ENCODE measurements at places on chromosomes 13 and 19. TPM values are rescaled to one million over a fixed set of nuclear protein-coding genes. Genes with fewer than 3 reads are reported as not detected.

DNA sequence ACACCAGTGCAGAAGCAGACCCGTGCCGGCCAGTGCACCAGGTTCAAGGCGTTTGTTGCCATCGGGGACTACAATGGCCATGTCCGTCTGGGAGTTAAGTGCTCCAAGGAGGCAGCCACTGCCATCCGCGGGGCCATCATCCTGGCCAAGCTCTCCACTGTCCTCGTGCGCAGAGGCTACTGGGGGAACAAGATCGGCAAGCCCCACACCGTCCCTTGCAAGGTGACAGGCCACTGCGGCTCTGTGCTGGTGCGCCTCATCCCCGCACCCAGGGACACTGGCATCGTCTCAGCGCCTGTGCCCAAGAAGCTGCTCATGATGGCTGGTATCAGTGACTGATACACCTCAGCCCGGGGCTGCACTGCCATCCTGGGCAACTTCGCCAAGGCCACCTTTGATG, 10.1 kb downstream of the ZNF44 start:
- DNase-seq = no peak

- no peak for DNase-seq
Measured at GRCh38 chr19:39679056-39679790, 23.5 kb downstream of the LGALS16 start.

GRCh38 chr13:91375116-91375729, 23.2 kb upstream of the GPC5 start:
- DNase-seq = no peak

- no peak for DNase-seq
Measured at GRCh38 chr19:4007836-4008539, 452 bp downstream of the PIAS4 start.

DNA sequence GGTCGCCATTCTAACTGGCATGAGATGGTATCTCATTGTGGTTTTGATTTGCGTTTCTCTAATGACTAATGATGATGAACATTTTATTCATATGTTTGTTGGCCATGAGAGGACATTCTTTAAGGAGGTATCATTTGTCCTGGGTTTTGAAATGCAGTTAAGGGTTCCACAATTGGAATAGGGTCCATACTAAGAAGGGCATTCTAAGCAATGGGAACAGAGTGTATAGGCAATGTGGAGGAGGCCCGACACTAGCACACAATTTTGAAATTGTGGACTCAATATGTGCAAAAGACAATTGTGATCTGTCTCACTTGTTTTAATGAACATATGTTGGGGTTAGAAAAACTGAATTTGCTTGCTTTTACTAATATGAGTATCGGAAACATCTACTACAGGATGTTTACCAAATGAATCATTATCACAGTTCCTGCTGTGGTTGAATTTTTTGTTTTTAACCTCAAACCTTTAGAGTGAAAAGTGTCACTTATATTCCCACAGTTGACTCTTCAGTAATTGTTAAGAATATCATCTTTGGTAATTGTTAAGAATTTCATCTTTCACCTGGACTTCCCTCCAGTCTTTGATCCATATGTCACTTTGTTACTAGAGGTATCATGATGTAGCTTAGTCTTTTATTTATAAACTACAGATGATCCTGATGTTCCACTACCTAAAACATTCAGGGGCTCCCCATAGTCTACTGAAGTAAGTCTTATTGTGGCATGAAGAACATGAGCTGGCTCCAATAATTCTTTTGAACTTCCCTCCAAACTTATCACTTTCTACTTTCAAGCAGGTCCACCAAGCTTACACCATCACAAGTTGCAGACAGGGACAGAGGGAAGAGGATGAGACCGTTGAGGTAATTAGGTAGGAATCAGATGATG, 109.7 kb upstream of the KLF12 start:
- DNase-seq = no peak

GRCh38 chr13:50319635-50320255, 304.5 kb downstream of the KCNRG start:
- no peak for DNase-seq

GRCh38 chr13:113599391-113599790, 14.8 kb downstream of the TFDP1 start:
- no peak for DNase-seq

GRCh38 chr19:18119013-18119716, 21.6 kb downstream of the MAST3 start:
- DNase-seq = no peak

- no peak for DNase-seq
Measured at GRCh38 chr19:45952686-45953505, 20.8 kb downstream of the NOVA2 start.

- no peak for DNase-seq
Measured at GRCh38 chr19:41870401-41870873, 6.6 kb upstream of the CD79A start.

DNA sequence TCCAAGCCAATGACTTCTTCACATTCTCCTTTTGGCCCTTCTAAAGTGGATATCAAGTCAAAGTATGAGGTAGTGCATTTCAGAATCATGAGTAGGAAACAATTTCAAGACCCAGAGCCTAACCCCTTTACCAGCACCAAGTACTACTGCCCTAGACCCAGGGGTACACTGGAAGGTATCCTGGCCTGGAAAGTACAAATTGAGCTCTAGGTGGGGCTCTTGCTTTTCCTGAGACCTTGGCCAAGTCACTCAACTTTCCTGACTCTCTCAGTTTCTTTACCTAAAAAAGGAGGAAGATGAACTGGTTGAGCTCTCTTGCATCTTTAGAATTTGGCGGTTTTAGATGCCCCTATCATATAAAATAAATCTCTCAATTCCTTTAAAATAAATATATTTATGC, 204.7 kb downstream of the FGF14 start:
- DNase-seq = no peak

GRCh38 chr19:41703602-41704293, 4.7 kb upstream of the CEACAM5 start:
- DNase-seq = peak; percentile 25

DNA sequence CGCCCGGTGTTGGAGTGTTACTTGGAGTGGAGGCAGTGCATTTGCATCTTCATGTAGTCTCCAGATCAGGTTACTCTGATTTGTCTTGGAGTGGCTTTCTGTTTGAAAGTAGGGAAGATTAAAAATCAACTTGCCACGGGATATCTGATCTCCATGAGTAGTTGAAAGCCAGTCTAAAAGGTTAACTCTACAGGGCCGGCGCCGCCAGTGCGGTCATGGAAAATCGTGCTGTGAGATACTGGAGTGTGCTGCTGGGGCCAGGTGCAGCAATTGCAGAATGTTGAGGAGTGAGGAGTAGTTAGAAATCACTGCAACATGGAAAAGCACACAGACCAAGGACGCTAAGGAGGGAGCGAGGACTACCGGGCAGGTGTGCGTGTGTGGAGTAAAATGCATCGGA, 175.0 kb downstream of the STK24 start:
- DNase-seq = no peak

DNA sequence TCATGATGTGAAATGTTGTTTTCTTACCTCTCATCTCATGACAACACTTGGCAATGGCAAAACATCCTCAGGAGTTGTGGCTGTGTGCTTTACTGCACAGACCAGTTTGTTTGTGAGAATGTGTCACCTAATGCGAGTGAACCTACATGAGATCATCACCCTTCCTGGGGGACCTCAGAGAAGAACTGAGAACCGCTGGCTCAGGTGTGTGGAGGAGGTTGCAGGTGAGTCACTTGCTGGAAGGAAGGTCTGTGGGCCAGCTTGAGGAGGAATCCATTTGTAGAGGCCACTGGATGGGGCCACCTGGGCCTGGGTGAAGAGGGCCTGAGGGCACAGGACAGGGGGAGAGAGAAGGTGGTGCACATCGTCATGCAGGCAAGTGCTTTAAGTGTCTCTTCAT, 3.0 kb upstream of the CEACAM1 start:
- no peak for DNase-seq

GRCh38 chr19:13132471-13133180, 14.6 kb downstream of the NACC1 start:
- no peak for DNase-seq

- no peak for DNase-seq
Measured at GRCh38 chr13:69199664-69200063, 908.0 kb upstream of the ATXN8OS start.

DNA sequence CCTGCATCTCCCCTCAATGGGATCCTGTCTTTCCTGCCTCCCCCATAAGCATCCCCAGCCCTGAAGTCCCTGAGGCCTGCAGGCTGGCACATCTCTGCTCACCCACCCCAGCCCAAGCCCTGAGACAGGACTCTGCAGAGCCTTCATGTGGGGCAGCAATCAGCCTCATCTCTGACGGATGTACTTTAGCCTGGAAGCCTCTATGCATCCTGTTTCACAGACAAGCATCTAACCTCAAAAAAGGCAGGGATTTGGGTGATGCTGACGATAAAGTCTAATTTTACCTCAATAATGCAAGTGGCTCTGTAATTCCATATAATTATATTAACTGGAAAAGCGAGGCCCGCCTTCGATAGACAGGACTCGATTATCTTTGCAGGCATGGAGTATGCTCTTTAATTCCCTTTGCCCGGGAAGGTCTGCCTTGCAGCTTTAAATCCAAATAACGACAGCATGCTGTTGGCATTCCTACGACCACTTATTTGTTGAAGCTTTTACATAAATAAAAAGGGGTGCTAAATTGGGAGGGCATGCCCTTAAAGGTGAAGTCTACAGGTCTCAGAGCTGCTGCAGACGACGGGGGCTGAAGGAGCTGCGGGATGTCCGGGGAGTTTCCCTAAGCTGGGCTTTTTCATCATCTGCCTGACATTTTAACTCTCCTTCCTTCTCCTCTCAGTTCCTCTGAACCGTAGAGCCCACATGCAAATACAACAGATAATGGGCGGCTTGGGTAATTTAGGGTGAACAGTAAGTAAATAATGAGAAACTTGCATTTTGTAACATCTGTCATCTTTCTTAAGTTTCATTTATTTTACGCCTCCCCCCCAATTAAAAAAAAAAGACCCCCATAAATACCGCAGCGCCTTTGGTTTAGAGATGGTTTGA, 211.5 kb downstream of the URI1 start:
- DNase-seq = no peak

- DNase-seq = no peak
Measured at GRCh38 chr13:102724923-102725322, 30.1 kb upstream of the METTL21C start.

DNA sequence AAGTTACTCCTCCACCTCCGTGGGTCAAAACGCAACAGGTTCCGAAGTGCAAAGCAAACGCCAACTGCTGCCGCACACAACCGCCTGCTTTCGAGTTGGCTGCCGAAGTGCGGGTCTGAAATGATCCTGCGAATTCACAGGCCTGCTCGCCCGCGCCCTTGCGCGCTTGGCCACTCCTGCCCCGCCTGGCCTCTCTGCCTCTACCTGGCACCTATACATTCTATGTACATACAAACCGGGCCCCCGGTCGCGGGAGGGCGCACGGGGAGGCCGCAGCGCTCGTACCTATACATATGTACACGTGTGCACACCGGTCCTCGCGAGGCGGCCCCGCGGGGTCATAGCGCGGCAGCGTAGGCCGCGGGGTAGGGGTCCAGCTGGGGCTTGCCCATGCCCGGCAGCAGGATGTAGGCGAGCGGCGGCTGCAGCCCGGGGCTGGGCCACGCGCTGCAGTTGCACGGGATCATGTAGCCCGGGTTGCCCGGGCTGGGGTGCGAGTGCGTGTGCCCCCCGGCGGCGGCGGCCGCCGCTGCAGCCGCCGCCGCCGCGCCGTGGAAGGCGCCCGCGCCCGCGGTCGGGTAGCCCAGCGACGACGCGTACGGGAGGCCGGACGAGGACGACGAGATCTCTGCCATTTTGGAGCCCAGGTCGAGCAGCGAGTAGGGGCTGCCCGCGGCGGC, 1.3 kb downstream of the SOX21 start:
- no peak for DNase-seq

GRCh38 chr13:110108348-110109139, 198.4 kb downstream of the COL4A1 start:
- peak; percentile 75 for DNase-seq

DNA sequence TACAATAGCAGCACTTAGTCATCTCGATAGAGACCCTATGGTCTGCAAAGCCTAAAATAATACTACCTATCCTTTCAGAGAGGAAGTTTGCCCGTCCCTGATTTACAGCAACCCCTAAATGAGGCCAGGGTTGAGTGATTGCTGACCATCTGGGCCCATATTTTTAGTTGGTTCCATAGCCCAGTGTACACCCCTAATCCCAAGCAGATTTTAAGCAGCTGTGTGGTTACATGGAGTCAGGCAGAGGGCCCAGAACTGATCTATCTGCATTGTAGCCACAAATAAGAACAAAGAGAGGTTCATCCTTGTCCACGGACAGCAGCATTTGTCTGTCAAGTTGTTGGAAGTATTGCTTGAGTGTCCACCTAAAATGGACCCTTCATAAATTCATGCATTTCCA, 148.2 kb downstream of the DCT start:
- no peak for DNase-seq

GRCh38 chr13:75541287-75541686, 3.6 kb upstream of the COMMD6 start:
- DNase-seq = no peak

DNA sequence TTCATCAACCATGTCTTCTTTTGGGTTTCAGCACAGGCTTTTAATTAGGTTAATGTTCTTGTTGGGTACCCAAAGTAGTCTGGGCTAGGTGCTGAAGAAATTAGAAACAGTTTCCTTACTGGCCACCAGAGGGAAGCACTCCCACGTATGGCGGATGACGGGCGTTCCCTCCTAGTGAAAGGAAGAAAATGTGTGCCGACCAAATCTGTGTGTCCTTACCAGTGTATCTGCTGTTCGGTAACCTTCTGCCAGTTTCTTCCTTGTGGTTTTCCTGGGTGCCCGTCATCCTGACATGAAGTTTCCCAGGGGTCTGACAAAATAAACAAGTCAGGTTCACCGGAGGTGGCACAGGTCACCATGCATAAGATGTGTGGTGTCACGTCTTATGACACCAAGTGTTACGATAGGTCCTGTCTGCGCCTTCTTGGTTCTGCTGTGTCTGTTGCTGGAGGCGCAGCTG, 6.0 kb upstream of the WDR88 start:
- no peak for DNase-seq

Gene GPC5
- total RNA-seq = 0.39 TPM

Gene TLE6
- total RNA-seq = 3.6 TPM

Gene IGSF23
- total RNA-seq = not detected

Gene RUBCNL
- total RNA-seq = 4.2 TPM

Gene KRTDAP
- not detected for total RNA-seq

Gene BTBD2
- 102 TPM for total RNA-seq

Gene IZUMO2
- total RNA-seq = not detected

Gene PNMA8A
- 6.4 TPM for total RNA-seq

Data from ureter (tissue), 1 donor.